AG10803 (cell line): ENCODE measurements at places on chromosomes 2 and 18.
A peak's percentile ranks its signal among the peaks of the same experiment; 100 is the strongest.

- no peak for DNase-seq
These were observed 41.3 kb downstream of the BCL11A start for GRCh38 chr2:60512062-60512622.

DNA sequence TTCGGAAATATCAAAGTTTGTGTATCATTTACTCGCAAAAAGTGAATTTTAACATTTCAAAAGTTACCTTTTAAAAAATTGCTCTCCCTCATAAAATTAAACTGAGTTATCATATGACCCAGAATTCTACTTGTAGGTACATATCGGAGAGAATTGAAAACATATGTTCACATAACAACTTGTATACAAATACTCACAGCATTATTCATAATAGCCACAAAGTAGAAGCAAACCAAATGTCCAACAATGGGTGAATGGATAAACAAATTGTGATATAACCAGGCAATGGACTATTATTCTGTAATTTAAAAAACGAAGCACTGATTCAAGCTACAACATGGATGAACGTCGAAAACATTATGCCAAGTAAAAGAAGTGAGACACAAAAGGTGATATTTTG lies 412.0 kb upstream of the TCF4 start:
- DNase-seq: peak; percentile 81

DNA sequence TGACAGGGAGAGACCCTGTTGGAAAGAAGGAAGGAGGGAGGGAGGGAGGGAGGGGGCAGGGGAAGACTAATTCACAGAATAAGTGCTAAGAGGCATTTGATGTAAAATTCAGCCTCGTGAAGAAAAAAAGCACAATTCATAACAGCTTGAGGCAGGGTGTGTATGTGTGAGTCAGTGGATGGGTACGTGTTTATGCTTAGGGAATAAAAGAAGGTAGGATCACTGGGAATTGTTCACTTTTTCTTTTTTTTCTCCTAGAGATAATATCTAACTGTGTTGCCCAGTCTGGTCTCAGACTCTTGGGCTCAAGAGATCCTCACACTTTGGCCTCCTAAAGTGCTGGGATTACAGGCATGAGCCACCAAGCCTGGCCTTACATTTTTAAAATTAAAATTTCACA lies 39.2 kb downstream of the WDR33 start:
- peak; percentile 64 for DNase-seq

DNA sequence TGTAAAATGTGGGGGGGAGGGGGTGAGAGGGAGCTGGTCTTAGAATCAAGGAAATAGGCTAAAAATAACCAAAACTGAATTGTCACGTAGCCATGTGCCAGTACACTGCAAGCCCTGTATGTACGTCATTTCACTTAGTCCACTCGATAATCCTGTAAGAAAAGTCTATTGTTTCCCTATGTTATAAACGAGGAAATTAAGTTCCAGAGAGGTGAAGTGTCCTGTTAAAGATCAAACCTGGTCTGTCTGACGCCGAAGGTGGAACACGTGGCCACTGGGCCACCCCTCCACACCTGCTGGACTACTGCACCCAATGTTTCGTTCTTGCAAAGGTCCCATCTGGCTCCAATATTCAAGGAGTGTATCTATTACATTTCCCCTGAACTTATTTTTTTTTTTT lies 29.6 kb downstream of the TFCP2L1 start:
- DNase-seq: no peak

GRCh38 chr2:7992612-7993602 lies 688.9 kb upstream of the ID2 start:
- DNase-seq: no peak

DNA sequence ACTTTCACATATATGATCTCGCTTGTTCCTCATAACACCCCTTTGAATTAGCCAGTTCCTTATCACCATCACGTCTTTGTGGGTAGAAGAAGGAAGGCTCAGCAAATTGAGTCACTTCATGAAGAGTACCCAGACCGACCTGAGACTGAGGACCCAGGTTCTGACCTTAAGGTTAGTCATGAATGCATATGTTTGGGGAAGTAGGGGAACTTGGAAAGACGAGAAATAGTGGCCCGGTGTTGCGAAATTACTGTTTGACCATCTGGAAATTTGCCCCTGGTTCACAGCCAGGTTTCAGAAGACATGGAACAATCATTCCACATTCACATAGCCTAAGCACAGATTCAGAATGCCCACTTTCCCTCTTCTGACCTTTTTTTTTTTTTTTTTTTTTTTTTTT lies 59.8 kb downstream of the MEIS1 start:
- DNase-seq: peak; percentile 82
